ENCODE measurements at places on chromosomes 4 and X.

- no peaks in the 10 kb centered on the region for H3K4me1 ChIP-seq
- H3K27me3 ChIP-seq, result no peaks in the 10 kb centered on the region
- no peak overlapping the region for H3K27ac ChIP-seq
- H3K36me3 ChIP-seq, result no peaks in the 10 kb centered on the region
- no peak overlapping the region for H3K4me3 ChIP-seq
Observed at GRCh38 chrX:115023811-115024210, 6.4 kb upstream of the IL13RA2 start.

DNA sequence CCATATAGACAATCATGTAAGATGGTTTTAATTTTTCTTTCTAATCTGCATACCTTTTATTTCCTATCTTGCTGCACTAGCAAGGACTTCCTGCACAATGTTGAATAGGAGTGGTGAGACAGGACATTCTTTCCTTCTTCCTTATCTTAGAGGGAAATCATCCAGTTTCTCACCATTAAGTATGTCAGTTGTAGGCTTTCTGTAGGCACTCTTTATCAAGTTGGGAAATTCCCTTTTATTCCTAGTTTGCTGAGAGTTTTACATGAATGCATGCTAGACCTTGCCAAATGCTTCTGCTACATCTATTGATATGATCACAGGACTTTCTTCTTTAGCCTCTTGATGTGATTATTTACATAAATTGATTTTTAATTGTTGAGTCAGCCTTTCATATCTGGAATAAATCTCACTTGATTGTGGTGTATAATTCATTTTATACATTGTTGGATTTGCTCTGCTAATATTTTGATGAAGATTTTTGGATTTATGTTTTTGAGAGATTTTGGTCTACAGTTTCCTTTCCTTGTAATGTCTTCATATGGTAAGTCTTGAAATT is 23.8 kb downstream of the RNF175 start:
- DNase-seq, result no peak
- H3K4me3 ChIP-seq, result no peak overlapping the region
- no peaks in the 10 kb centered on the region for H3K4me1 ChIP-seq
- H3K27ac ChIP-seq, result no peak overlapping the region
- no peaks in the 10 kb centered on the region for H3K36me3 ChIP-seq
- H3K27me3 ChIP-seq, result no peaks in the 10 kb centered on the region

- H3K27me3 ChIP-seq, result no peaks in the 10 kb centered on the region
- no peak for DNase-seq
- H3K4me1 ChIP-seq, result no peaks in the 10 kb centered on the region
- no peak overlapping the region for H3K4me3 ChIP-seq
- no peak overlapping the region for H3K27ac ChIP-seq
- no peaks in the 10 kb centered on the region for H3K36me3 ChIP-seq
Observed at GRCh38 chrX:19906293-19906692, 18.9 kb upstream of the SH3KBP1 start.

DNA sequence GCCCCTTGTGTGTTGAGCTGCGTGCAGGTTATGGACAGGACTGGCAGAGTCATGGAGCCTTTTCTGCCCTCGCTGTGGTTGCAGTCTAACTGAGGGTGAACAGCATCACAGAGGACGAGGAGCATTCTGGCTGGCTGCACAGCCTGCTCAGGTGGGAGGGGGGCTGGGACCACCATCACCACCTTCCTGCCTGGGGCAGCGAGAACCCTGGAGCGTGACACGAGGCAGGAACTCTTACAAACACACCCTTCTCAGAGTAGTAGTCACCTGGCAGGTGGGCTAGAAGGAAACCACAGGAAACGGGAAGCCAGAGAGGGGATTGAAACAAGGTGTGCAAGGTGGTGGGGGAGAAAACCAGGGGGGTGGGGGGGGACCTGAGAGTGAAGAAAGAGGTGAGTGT is 25.6 kb downstream of the TKTL1 start:
- no peaks in the 10 kb centered on the region for H3K4me1 ChIP-seq
- no peaks in the 10 kb centered on the region for H3K36me3 ChIP-seq
- no peak overlapping the region for H3K4me3 ChIP-seq
- no peaks in the 10 kb centered on the region for H3K27me3 ChIP-seq
- DNase-seq, result no peak

DNA sequence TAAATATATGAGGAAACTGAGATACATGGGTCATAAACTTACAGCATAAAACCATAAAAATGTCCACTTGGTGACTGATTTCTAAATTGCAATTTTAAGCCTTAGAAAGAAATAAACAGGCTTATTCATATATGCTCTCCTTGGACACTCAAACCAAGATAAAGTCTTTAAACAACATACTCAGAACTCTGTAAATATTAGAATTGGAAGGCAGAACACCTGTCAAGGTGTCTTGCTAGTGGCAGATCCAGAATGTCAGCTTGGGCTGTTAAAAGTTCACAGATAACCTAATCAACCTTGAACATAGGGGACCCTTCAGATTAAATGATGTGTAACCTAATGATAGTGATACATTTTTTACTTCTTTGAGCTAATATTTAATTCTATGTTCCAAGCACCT is 208.1 kb upstream of the ARSJ start:
- no peak overlapping the region for H3K4me3 ChIP-seq
- H3K4me1 ChIP-seq, result no peaks in the 10 kb centered on the region
- no peaks in the 10 kb centered on the region for H3K36me3 ChIP-seq
- H3K27ac ChIP-seq, result no peak overlapping the region

- H3K4me1 ChIP-seq, result no peaks in the 10 kb centered on the region
- H3K27me3 ChIP-seq, result no peaks in the 10 kb centered on the region
- no peak overlapping the region for H3K27ac ChIP-seq
- H3K4me3 ChIP-seq, result no peak overlapping the region
- H3K36me3 ChIP-seq, result no peaks in the 10 kb centered on the region
- DNase-seq, result no peak
Observed at GRCh38 chrX:50483283-50483682, 12.7 kb upstream of the DGKK start.

DNA sequence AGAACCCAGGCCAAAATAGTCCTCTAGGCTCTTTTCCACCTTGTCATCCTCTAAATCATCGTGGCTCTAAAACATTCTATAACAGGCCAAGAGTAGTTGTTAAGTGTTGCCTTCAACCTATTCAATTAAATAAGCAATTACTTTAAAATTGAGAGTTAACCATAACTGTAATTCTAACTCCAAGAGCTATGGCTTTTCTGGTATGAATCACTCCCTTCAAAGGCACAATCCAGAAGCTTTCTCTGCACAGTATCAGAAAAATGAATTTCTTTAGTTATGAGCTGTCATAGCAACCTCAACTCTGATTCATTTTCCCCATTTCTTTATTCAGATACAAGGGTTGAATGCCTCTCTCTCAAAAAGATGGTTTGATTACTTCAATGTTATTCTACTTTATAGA is 21.7 kb downstream of the INPP4B start:
- H3K27ac ChIP-seq, result no peak overlapping the region
- no peaks in the 10 kb centered on the region for H3K4me1 ChIP-seq
- no peak overlapping the region for H3K4me3 ChIP-seq
- no peaks in the 10 kb centered on the region for H3K36me3 ChIP-seq
- no peak for DNase-seq

- no peak for DNase-seq
- no peaks in the 10 kb centered on the region for H3K27me3 ChIP-seq
- H3K36me3 ChIP-seq, result no peaks in the 10 kb centered on the region
- H3K27ac ChIP-seq, result no peak overlapping the region
- no peak overlapping the region for H3K4me3 ChIP-seq
Observed at GRCh38 chrX:40310016-40310415, 212.3 kb upstream of the BCOR start.
